ENCODE measurements at places on chromosomes 1 and 21.

DNA sequence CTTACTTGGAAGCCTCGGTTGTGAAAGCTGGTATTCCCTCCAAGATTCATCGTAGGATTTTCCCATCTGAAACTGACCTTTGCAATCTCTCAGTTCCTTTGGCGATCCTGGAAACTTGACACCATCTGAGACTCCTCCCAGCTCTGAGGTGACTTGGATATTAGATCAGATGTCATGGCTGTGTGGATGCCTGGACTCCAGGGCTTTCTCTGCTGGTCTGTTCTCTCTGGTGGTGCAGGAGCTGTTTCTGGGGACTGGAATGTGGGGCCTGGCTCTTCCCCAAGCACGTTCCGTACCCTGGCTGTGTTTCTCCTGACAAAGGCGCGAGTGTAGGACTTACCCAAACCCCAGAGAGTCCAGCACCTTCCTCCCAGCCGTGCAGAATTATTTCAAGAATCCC is 252.2 kb downstream of the RPS6KC1 start:
- H3K27me3 ChIP-seq, result no peaks in the 10 kb centered on the region
- no peak overlapping the region for H3K4me3 ChIP-seq
- no peak for DNase-seq
- no peaks in the 10 kb centered on the region for H3K4me1 ChIP-seq
- H3K27ac ChIP-seq, result no peak overlapping the region

- H3K4me3 ChIP-seq, result no peak overlapping the region
- DNase-seq, result no peak
- no peaks in the 10 kb centered on the region for H3K27me3 ChIP-seq
Measured at GRCh38 chr1:183983371-183984105, 54.0 kb downstream of the COLGALT2 start.

DNA sequence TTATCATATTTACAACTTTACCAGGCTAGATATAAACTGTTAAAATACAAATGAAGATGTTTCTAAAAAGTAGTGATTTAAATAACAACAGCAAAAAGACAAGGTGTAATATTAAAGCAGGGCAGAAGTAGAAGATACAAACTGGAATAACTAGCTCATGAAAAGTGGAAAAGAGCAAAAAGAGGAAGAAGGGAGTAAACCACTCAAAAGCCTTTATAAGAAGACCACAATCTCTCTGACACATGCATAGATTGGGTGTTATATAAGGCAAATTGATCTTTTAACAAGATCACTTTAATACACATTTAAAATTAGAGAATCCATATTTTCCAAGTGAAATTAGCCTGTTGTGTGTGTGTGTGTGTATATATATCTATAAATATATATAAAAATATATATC is 5.0 kb downstream of the DENND1B start:
- no peaks in the 10 kb centered on the region for H3K27me3 ChIP-seq
- H3K4me1 ChIP-seq, result peaks cover 39% of the 10 kb centered on the region
- no peak for DNase-seq
- H3K4me3 ChIP-seq, result no peak overlapping the region
- no peak overlapping the region for H3K27ac ChIP-seq

DNA sequence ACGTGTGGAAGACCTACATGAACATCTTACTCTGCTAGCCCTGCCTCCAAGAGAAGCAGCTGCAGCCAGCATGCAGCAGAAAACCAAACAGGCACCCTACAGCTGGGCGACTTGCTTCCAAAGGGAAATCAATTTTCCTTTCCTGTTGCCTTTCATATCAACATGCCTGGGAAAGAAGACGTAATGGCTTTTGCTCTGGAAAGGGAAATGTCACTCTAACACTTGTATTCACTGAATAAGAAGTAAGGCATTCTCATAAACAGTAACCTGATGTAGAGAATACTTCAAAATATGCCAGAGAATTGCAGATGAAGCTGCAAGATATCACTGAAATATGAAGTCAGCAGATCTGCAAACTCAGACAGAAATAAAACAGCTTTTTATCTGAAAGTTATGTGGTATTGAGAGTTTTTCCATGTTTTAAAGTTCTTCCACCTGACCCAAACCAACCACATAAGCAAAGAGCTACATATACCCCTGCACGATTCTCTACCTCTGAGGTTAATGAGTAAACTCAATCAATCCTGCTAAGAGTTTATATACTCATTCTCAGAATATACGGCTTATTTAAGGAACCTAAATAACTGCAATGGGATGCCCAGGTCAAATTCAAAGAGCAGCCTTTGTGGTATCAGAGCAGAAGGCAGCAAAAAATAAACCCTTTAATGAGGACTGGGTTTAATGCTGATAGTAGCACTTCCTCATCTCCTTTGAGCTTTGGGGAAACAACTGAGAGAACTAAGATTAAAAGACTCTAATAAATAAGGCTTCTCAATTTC is 150.9 kb downstream of the RERE start:
- H3K4me3 ChIP-seq, result no peak overlapping the region
- H3K36me3 ChIP-seq, result no peaks in the 10 kb centered on the region
- no peak for DNase-seq
- no peaks in the 10 kb centered on the region for H3K27me3 ChIP-seq
- no peak overlapping the region for H3K27ac ChIP-seq

All from vagina (tissue), 2 donors.